ENCODE measurements at places on chromosomes 1 and 21.

DNA sequence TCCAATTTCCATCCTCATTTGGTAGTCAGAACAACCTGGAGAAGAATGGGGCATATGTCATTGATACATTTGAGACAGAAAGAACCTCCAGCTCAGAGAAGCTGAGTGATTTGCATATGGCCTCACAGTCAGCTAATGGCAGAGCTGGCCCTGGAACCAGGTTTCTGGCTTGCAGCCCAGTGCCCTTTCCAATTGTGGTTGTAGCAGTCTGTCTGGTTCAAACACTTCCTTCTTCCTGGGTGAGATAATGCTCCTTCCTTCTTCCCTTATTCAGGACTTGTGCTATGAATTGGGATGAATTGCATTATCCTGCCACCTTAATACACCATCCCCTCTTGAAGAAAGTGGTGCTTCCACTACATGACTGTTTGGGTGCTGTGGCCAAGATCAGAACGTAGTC lies 24.2 kb downstream of the SLC5A9 start:
- DNase-seq, result no peak

- no peak for DNase-seq
Observed at GRCh38 chr1:208028526-208028925, 117.6 kb upstream of the CD34 start.

- no peak for DNase-seq
Observed at GRCh38 chr1:178310685-178311105, 186.1 kb downstream of the CLEC20A start.

- DNase-seq, result no peak
Observed at GRCh38 chr1:98172578-98172977, 251.7 kb upstream of the DPYD start.

DNA sequence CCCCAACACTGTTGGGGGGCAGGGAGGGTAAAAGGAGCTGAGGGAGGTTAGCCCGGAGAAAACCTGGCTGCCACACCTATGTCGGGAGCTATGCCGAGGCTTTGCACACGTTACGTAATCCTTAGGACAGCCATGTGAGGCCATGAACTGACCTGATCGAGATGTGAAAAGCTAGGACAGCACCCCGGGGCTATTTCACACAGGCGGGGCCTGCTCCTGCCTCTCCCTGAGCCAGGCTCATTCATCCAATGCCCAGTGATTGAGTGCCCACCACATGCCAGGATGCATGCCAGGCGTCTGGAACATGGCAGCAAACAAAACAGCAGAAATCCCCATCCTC lies 30.2 kb downstream of the LDLRAP1 start:
- DNase-seq, result no peak

GRCh38 chr1:47849005-47849521 lies 148.1 kb downstream of the TRABD2B start:
- DNase-seq, result no peak

DNA sequence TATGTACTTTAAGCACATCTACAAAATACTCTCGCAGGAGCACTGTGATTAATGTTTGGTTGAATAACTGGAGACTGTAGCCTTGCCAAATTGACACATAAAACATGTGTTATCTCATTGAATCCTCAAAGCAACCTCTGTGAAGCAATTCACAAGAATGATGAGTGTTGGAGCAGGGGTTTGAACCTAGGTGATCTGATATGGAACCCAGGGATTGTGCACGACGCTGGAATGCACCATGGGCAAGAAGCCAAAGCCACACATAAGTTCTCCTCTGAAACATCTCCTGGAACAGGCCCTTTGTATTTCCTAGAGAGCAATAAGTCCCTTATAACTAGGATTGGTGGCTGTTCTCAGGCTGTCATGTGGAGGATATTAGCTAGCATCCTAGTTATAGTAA lies 124.6 kb upstream of the IVNS1ABP start:
- no peak for DNase-seq

DNA sequence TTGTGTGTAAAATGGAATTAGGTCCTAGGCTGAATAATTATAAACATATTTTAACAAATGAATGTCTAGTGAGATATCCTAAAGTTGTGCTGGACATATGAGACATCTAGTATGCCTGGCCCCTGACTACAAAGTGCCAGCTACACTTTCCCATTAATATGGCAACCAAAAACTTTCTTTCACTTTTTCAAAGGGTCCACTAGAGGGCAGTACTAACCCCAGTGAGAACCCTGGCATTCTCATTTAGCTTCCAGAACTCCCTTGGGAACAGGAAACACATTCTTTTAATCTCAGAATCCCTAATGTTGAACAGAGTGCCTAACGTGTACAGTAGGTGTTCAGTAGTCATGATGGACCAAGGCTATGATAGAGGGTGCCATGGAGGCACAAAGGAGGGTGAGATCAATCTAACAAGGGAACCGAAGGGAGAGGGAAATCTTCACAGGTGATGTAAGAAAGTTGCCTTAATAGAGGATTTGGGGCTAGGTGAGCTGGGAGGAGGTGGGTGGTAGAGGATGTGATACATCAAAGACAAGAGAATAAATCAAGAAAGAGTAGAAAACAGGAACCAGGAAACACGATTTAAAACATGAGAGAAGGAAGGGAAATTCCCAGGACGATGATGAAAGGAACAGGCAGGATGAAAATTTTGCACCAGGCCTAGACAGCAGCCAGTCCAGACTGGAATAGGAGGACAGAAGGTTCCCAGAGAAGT lies 41.6 kb downstream of the NSL1 start:
- DNase-seq, result no peak

GRCh38 chr21:19171585-19171984 lies 768.0 kb upstream of the TMPRSS15 start:
- DNase-seq, result no peak

DNA sequence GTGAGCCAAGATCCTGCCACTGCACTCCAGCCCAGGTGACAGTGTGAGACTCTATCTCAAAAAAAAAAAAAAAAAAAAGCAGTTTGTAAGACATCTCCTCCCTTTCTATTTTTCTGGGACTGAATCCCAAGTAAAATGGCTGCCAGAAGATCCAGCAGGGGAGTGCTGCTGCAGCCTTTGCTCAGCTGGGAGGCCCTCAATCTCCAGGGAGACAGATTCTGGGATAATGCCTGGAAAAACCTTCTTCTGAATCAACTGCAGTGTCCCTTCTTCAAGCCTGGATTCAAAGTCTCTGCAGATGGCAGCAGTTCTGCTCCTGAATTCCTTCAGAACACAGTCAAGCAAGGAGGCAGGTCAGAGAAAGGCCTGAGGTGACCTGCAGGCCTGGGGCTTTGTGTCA lies 191.0 kb upstream of the NRIP1 start:
- DNase-seq, result no peak

DNA sequence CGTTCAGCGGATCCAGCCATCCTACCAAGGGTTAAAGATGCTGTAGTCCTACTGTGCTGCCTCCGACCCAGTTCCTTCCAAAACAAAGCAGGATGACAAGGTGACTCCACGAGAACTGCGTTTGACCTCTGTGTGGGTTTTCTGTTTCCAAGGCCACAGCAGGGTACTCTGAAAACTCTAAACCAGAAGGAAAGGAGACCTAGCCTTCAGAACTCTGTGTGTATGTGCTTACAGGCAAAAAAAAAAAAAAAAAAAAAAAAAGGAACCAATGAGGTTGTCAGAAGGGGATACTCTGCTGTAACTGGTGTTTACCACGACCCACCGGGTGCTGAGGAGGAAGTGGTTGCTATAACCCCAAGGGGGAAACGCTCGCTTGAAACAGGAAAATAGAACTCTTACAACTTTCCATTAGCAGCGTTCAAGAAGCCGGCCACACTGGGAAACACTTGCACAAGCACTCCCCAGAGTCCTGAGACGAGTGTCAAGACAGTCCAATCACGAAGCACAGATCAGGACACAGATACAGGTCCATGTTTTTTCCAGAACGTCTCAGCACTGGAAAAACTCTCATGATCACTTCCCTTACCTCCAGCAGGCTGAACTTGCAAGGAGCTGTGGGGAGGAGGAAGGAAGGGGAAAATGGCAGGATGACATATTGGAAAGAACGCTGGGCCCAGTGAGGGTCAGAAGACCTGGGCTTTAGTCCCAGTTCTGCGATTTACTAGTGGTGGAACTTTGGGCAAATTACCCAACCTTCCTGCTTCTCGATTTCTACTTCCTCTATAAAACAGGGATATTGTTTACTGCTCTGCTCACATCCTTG lies 64.0 kb downstream of the ITPKB start:
- DNase-seq, result no peak
